Retina (tissue), 1 donor: ENCODE measurements at places on chromosomes 16 and 17.

GRCh38 chr16:86368261-86368660 is 142.1 kb upstream of the FOXF1 start:
- DNase-seq, result no peak

- DNase-seq, result no peak
Measured at GRCh38 chr17:81301195-81302144, 6.4 kb upstream of the SLC38A10 start.

GRCh38 chr17:72386619-72387237 is 265.9 kb downstream of the SOX9 start:
- no peak for DNase-seq

- no peak for DNase-seq
Measured at GRCh38 chr17:14398766-14399165, 97.9 kb downstream of the HS3ST3B1 start.

DNA sequence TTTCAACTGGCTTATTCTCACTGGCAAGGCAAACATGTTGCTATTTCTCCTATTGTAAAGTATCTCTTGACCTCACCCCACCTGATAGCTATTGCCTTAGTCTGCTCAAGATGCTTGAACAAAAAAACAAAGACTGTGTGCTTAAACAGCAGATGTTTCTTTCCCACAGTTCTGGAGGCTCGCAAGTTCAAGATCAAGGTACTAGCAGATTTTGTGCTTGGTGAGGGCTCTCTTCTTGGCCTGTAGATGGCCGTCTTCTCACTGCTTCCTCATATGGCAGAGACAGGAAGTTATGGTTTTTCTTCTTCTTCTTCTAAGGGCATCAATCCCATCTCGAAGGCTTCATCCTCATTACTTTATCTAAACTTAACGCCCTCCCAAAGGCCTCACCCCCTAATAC is 109.7 kb upstream of the CLEC3A start:
- DNase-seq, result no peak

- no peak for DNase-seq
Measured at GRCh38 chr16:78755751-78756661, 656.6 kb downstream of the WWOX start.

DNA sequence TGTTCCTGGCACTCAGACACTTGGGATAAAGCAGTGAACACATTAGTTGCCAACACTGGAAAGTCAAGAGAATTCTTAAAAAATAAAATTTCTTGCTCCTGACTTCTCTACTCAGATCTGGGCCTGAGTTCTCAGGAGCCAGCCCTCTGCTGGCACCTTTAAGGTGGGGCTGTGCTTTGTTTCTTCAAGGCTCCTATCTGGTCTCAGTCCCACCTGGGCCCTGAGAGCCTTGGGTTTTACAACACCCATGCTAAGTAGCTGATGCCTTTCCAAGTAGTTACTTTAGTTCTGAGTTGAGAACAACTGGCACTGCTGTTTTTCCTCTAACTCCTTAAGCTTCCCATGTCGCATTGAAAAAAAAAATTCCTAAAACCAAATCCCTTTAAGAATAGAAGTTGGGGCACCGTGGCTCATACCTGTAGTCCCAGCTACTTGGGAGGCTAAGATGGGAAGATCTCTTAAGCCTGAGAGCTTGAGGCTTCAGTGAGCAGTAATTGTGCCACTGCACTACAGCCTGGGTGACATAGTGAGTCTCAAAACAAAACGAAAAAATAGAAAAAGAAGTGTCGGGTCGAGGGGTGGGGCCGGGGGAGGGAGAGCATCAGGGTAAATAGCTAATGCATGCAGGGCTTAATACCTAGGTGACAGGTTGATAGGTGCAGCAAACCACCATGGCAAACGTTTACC is 16.6 kb downstream of the CHAD start:
- DNase-seq, result no peak

GRCh38 chr17:77212081-77212832 is 71.5 kb downstream of the SEC14L1 start:
- DNase-seq, result no peak

DNA sequence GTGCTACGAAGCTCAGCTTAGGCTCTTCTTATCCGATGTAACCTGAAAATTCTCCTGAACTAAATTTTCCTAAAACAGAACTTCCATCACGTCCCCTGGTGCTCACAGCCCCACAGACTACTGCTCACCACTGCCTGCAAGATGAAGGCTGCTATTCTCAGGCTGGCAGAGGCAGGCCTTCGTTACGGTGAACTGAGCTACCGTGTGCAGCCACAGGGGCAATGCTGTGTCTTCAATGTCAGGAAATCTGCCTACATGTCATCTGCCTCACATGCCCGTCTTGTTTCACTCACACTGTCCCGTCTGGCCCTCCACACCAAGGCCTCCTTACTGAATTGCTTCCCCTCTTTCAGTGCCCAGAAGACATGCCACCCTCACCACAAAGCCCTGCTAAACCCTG is 15.9 kb downstream of the EMC8 start:
- no peak for DNase-seq

DNA sequence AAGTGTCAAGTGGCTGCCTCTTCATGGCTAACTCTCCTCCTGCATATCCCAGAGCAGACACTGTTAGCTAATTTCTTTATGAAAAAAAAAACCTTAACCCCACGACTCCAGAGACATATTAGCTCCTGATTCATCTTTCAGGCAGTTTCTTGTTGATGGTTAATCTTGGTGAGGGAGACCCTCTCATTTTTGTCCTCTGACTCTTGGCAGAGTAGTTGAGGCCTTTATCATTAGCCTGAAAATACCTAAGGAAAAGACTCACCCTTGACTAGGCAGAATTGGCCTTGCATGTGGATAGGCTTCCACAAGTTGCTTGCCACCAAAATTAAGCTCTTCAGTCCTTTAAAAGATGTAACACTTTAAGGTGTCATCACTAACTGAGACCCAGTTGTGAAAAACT is 4.0 kb downstream of the CRYBA1 start:
- DNase-seq, result no peak

DNA sequence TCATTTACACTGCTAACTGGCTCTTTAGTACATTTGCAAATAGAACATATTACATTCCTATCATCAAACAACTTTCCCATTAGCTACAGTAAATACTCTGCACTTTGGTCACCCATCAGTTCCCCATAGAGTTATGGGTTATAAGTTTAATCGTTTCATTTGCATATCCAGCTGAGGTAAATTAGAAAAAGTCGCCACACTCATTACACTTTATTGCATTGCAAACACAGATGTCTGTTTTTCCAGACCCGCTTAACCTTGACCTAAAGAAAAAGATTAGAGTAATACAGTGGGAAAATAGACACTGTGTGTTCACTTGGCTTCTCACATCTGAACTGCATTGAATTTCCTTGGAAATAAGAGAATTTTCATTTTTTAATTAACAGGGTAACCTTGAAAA is 213.1 kb upstream of the PSMD7 start:
- DNase-seq, result no peak

DNA sequence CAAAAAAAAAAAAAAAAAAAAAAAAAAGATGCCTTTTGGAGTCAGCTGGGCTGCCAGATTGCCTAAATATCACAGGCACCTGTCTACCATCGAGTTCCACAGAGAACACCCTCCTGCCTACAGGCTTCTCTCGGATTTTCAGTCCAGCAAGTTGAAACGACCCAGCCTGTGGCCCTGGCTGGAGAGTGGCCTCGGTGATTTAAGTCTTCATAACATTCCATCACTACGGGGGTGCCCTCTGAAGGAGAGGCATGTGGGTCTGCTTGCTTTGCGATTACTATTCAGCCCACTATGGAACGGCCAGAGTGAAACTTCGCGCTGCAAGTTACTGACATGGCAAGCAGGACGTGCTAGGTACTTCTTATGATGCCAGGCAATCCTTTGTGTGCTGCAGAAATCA is 42.8 kb downstream of the MARCHF10 start:
- DNase-seq, result no peak

DNA sequence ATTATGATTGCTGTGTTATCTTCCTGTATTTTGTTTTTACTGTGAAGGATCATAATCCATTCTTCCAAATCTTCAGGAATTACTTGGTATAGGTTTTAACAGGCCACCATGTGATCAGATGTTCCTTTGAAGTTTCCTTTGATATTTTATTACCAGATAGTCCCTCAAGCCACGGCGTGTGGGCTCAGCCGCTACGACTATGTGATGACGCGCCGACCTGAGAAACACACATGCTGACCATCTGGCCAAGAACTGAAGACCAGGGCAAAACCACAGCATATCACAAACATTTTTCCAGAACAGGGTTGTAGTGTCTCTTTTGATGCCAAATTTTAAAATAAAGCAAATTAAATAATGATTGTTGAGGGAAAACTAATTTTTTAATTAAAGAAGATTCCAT is 47.3 kb downstream of the ZCCHC14 start:
- DNase-seq, result no peak

GRCh38 chr16:79887541-79888540 is 287.3 kb upstream of the MAF start:
- DNase-seq, result no peak

GRCh38 chr17:5715478-5715877 is 131.2 kb upstream of the NLRP1 start:
- DNase-seq, result no peak

GRCh38 chr16:4970010-4970409 is 11.9 kb downstream of the SEC14L5 start:
- no peak for DNase-seq

DNA sequence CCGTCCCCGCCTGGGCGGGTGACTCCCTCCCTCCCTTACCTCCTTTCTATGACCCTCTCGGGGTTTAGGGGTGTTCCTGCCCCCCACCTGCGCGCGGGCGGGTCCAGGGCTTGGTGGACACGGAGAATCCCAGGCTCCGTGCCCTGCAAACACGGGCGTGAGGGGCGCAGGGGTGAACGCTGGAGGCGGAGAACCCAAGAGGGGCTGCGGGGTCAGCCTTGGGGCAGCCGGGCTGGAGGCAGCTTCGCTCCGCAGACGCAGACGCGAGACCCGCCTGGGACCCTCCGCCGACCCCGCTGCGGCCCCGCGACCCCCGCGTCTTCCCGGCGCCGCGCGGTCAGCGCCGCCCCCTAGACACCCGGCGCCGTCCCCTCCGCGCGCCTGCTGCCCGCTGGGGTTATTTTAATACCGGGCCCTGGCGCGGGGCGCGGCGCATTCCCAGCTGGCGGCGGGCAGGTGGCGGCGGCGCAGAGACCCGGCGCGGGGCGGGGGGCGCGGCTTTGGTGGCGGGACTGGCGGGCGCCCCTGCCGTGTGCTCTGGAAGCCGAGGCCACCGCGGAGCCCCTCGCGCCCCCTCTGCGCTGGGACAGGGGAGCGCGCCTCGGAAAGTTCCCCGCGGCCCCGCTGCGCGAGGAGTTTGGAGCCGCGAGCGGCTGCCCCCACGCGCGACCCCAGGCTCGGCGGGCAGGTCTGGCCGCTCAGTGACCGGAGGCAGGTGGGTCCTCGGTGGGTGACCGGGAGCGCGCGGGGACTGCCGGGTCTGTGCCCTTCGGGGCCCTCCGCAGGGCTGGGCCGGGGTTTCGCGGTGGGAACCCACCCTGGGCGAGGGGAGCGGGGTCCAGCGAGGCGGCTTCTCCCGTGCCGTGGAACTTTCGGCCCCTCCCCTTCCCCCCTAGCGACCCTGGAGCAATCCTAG is at the start of gene UTS2R:
Gene UTS2R (plus strand): TSS at position 433 of the 916 bp plus-strand sequence. CDS start 2,560 bp downstream, outside the sequence.
- no peak for DNase-seq

DNA sequence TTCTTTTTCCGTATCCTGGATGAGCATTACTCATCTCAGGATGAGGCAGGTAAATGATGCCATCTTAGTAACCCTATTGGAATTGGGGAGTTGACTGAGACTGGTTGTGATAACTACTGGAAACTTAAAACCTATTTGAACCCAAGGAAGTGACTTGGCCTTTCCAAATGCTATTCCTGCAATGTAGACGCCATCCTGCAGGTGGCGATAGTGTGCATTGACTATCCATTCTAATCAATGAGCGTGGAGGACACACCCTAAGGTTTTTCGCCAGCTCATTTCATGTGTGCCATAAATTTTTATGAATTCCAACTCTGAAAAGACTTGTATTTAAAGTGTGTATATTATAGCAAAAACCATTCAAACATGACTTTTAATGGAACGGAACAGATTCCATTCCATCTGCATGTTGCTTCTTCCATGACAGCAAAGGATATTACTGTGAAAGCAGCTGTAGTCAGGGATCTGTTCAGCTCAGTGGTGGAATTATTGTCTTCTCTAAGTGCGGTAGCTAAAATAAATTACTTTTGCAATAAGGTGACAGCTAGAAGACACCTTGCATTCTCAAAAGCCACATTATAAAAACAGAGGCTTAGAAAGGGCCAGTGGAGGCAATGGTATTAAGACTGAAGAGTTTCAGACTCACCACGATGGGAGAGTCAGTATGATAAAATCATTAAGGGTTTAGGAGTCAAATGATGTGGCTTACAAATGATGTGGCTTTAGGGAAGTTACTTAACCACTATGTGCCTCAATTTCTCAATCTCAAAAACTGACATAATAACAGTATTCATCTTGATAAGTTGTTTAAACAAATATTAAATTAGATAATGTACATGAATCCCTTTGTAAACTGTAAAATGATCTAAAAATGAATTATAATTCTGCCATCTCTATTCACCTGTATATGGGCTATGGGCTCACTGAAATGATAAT is 55.5 kb downstream of the SYT17 start:
- no peak for DNase-seq

DNA sequence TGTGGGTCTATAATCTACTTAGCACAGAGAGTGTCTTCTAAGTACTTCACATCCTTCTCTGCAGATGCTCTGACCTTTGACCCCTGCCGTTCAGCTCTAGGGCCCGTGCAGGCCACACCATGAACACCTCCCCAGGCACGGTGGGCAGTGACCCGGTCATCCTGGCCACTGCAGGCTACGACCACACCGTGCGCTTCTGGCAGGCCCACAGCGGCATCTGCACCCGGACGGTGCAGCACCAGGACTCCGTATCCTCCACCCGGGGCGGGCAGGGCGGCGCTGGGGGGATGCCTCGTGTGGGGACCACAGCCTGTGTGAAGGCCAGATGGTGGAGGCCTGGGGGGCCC is 686 bp downstream of the MLST8 start:
- no peak for DNase-seq

DNA sequence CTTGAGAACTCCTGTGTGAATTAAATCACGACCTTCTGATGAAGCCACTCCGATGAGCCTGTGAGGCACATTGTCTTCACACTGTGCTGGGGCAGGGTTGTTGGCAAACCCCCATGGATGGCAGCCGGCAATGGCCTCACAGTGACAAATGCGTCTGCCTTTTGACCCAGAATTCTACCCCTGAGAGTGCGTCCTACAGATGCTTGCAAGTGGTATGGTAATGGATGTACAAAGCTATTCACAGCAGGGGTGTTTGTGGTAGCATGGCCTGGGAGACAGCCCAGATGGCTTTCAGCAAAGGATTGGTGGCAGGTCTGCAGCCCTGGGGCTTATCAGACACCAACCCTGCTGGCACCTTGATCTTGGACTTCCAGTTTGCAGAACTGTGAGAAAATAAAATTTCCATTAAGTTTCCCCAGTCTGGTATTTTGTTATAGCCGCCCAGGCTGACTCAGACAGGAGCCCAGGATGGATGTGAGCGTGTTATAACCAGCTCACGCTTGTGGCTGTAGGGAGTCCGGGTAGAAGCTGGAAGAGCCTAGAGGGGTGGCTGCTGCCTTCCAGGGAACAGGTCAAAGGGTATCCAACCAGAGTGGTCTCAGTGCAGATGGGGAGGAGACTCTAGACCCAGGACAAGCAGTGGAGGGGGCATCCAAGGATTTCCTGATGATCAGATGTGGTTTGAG is 10.1 kb downstream of the AFMID start:
- peak; percentile 68 for DNase-seq
